ENCODE measurements at places on chromosomes 4 and X.

DNA sequence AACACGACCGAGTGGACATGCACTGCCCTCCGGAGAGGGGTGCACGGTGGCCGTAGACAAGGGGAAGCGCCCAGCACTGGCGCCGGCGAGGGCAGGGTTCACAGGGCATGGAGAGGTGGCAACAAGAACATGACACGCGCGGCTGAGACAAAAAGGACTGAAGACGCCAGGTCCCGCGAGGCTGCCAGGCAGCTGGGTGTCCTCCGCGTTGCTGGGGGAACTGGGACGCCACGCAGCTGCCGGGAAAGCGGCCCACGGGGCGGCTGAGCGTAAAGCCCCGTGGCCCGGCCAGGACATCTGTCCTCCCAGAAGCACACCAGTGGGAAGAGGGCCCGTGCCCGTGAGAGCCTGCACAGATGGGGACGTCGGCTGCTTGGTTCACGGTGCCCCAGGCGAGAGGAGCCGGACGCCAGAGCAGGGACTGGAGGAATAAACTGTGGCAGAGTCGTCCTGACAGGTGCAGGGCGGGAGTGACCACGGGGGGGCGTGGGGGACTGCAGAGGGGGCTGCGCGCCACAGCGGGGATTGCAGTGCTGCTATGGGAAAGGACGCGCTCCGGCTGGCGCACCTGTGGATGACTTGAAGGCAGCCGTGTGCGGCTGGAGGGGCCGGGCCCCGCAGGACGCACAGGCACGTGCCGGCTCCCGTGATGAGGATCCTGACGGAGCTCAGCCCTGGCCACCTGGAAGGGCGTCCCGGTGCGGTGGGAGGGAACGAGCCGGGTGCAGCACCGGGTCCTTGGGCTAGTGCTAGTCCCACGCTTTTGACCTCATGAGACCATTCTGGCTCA, 32.1 kb upstream of the GTPBP6 start:
- DNase-seq = no peak

DNA sequence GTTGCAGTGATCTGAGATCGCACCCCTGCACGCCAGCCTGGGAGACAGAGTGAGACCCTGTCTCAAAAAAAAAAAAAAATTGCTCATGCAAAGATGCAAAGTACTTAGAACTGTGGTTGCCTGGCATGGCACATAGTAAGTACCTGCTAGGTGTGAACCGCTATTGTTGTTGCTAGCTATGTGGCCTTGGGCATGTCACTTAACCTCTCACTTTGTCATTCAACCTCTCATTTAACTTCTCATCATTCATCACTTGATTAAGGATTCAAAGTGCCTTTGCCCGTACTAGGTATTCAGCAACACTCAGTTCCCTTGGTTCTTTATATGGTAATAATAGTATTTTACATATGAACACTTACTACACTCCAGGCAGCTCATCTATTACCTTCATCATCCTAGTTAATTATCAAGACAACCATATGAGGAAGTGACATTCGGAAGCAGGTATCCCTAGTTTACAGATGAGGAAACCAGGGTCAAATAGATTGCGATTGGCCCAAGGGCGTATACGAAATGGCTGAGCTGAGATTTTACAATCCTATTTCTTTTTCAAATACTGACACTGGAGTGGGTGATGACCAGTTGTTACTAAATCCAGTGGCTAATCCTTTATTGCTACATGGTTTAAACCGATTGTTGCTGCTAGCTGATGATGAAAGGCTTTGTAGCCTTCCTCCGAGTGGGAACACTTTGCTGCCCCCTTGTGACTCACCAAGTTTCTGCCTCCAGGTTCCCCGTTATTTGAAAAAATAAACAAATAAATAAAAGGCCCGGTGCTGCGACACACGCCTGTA, 28.8 kb upstream of the SOWAHD start:
- no peak for DNase-seq

GRCh38 chrX:52576946-52577345, 60.1 kb upstream of the XAGE1B start:
- DNase-seq = no peak

GRCh38 chr4:157929486-157929885, 243.3 kb downstream of the GASK1B start:
- no peak for DNase-seq

Data from NCI-H1048 (cell line).